T-helper 17 cell (primary cell): ENCODE measurements at places on chromosomes 4 and X.

DNA sequence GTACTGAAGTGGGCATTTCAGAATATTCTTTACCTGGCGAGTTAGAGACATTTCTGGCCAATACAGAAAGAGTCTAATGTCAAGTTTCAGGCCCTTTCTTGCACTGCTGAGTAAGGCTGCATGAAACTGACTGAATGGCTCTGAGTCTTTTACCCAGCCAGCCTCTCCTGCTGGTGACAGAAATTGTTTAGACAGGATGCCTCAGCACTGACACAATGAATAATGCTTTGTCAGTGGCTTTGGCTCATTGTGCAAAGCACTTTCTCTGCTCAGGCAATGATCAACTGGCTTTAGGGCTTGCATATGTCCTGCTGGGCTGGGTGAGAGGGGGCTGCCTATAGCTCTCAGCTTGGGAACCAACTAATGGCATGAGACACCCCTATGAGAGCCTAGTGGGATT lies 45.5 kb downstream of the CLNK start:
- no peak overlapping the region for H3K27ac ChIP-seq
- no peaks in the 10 kb centered on the region for H3K36me3 ChIP-seq
- no peak for DNase-seq
- no peak overlapping the region for H3K4me3 ChIP-seq
- peaks cover 4% of the 10 kb centered on the region for H3K27me3 ChIP-seq
- H3K4me1 ChIP-seq = no peaks in the 10 kb centered on the region

DNA sequence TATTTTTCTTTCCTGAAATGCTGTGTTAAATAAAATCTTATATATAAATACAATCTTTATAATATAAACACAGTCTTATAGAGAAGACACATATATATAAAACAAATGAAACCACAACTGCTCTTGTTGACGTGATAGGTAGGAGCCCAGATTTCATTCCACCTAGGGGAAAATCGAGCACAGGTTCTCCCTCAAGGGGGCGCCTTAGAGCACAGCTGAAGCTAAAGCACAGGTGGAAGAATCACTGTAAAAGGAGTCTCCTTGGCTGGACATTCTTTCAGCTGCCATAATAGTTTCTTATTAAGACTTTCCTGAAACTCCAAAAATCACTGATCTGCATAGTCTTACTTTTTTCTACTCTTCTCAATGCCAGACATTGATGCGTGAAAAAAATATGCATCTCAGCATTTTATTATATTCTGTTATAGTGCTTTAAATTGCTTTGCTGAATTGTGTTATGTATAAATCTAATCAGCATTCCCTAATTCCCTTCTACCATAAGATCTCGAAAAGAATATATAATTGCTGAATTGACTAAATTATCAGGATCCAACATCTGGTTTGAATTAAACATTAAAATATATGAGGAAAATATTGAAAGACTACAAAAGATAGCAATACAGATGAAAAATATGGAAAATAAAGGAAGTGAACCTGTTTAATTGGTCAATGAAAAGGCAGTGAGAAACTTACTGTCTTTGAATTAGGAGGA lies 25.5 kb upstream of the RXFP1 start:
- no peak overlapping the region for H3K4me3 ChIP-seq
- no peak for DNase-seq
- H3K4me1 ChIP-seq = no peaks in the 10 kb centered on the region
- peaks cover 7% of the 10 kb centered on the region for H3K27me3 ChIP-seq

GRCh38 chr4:182560358-182560757 lies 317.2 kb downstream of the TENM3 start:
- no peaks in the 10 kb centered on the region for H3K4me1 ChIP-seq
- no peaks in the 10 kb centered on the region for H3K36me3 ChIP-seq
- no peak for DNase-seq
- H3K27me3 ChIP-seq = peaks cover 43% of the 10 kb centered on the region
- H3K27ac ChIP-seq = no peak overlapping the region

DNA sequence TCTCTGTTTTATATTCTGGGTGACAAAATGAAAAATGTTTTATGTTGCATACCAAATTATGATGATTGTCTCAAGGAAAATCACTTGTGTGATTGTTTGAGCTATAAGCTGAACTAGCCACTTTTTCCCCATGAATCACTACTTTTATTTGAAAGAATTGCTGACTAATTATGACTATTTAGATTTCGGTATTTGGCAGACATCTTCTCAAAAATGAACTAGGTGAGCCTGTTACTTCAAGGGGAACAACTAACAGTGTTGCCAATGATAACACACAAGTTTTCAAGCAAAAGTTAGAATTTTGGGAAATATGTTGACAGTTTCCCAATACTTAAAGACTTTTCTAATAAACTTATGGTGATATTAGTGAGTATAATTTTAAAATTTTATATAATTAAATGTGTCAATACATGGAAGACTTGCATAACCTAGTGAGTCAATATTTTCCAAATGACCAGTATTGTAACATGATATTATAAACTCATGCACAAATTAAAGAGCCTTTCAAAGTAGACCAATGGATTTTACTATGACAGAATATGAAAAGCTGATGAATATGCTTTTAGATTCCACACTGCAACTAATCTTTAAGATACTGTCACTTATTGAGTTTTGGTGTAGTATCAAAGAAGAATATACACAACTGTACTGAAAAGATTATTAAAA lies 187.7 kb upstream of the GATB start:
- no peaks in the 10 kb centered on the region for H3K36me3 ChIP-seq
- peaks cover 9% of the 10 kb centered on the region for H3K4me1 ChIP-seq
- no peak overlapping the region for H3K4me3 ChIP-seq

DNA sequence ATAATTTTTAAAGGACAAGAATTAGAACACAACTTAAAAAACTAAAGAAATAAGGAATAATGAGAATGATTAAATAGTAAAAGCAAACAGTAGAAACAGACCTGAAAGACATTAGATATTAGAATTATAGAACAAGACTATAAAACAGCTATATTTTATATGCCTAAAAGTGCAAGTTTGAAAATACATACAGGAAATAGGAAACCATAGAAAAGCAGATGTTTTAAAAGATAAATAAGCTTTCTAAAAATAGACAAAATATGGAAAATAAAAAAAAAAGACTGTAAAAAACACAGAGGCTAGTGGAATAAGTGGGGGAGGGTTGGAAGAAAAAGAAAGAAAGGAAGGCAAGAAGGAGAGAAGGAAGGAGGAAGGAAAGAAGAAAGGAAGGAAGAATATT lies 407.3 kb downstream of the IDS start:
- DNase-seq = no peak
- H3K4me1 ChIP-seq = no peaks in the 10 kb centered on the region
- no peaks in the 10 kb centered on the region for H3K36me3 ChIP-seq
- no peak overlapping the region for H3K27ac ChIP-seq
- no peaks in the 10 kb centered on the region for H3K27me3 ChIP-seq

- H3K4me1 ChIP-seq = no peaks in the 10 kb centered on the region
- no peaks in the 10 kb centered on the region for H3K36me3 ChIP-seq
- no peak for DNase-seq
Observed at GRCh38 chr4:116244771-116245170, 840.6 kb downstream of the TRAM1L1 start.

- H3K4me1 ChIP-seq = no peaks in the 10 kb centered on the region
- DNase-seq = no peak
- H3K27ac ChIP-seq = no peak overlapping the region
- no peaks in the 10 kb centered on the region for H3K36me3 ChIP-seq
Observed at GRCh38 chr4:167544391-167544790, 310.1 kb upstream of the SPOCK3 start.

DNA sequence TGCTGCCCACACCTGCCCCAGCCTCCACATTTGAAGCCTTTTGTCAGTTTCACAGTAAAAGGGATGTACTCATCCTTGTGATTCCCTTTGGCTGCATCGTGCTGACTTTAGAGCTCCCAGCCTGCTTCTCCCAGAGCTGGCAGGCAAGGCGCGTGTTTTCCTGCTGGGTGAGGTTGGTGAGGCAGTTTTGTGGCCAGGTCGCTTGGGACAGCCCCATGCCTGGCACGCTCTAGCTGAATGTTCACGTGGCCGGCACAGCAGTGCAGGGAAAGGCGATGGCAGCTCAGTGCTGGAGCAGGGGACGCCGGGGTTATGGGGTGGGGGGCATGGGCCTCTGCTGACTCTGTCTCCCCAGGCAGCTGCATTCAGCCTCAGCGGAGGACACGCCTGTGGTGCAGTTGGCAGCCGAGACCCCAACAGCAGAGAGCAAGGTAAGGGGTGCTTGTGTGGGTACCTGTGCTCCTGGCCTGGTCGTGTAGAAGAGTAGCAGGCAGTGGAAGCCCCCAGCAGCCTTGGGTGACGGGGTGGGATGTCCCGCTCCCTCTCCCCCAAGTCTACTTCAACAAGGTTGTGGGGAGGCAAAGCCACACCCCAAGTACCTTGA lies 9.3 kb downstream of the TACC3 start:
- H3K27ac ChIP-seq = no peak overlapping the region
- H3K4me3 ChIP-seq = no peak overlapping the region
- H3K36me3 ChIP-seq = peaks cover 4% of the 10 kb centered on the region
- peaks cover 23% of the 10 kb centered on the region for H3K4me1 ChIP-seq
- H3K27me3 ChIP-seq = no peaks in the 10 kb centered on the region

DNA sequence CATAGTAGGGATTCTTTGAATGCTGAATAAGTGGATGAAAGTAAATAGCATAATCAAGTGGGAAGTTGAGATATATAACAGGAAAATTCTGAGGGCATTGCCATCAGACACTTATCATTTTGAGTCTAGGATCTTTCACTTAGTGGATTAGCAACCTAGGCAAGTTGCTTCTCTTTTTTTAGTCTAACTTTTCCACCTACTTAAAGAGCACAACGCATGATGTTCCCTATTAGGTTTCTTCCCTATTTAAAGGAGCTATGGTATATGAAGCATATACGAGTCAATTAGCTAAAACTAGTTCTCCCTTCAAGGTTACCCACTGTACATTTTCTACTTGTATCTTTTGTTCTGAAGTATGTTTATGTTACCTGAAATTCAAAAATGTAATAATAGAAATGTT lies 67.1 kb upstream of the HS3ST1 start:
- no peak for DNase-seq
- H3K36me3 ChIP-seq = peaks cover 2% of the 10 kb centered on the region
- H3K27ac ChIP-seq = no peak overlapping the region
- H3K4me1 ChIP-seq = peaks cover 2% of the 10 kb centered on the region
- H3K27me3 ChIP-seq = no peaks in the 10 kb centered on the region

DNA sequence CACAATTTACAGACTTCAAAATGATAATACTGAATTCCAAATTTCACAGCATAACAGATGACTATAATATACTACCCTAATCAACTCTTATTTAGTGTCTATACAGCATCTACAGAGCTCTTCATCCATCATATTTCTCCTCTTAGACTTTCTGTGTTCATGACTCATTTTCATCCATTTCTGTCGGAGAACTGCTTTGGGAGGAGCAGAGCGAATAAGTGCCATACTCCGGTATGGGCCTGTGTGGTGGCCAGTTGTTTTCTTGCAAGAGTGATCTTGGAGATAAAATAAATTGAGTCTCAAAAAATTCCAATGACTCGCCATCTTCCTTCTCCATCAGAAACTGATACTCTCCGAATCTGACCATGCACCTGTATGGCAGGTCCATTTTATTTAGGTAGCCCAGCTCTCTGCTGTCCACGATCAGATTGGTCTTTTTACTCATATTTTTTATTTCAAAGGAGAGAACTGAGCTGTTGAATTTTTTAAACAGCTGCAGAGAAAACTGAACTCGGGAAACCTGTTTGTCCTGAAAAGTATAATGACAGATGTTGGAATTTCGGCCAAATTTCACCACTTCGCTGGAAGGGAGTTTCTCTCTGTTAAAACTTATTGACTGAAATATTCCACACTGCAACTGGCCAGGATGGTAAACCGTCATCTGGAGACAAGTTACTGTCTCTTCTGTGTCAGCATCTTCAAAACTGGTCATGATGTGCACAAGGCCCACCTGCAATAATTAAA lies 7.8 kb downstream of the TIFA start:
- H3K36me3 ChIP-seq = peaks cover 2% of the 10 kb centered on the region
- peaks cover 51% of the 10 kb centered on the region for H3K4me1 ChIP-seq
- H3K27me3 ChIP-seq = no peaks in the 10 kb centered on the region
- H3K4me3 ChIP-seq = peak overlapping the region; percentile 41
- peak overlapping the region; percentile 99 for H3K27ac ChIP-seq
- no peak for DNase-seq

DNA sequence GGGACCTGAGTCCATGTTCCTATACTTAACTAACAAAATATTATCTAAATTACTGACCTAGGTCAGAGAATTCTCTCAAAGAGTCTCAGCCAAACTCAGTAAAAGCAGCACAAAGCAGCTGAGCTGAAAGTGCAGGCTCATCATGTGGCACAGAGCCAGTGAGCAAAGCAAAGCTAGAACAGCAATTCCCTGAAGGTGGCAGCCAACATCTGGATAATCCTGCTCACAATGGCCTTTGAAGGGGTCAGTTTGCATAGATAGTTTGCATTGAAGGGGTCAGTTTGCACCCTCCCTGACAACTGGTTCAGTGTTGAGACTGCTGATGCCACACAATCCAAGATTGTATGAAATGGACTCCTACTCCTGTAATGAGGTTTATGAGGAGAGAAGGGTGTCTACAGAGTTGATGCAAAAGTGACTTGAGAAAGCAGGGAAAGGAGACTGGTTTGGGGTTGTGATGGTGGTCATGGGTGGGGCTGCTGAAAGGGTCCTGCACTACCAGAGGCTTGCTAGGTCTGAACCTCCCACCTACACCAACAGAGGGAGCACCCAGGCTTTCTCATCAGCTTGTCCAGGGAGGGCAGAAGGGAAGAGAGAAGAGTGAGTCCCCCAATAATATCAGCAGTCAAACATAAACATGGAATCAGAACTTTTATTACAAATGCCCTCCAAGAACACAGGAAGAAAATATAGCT lies 39.7 kb downstream of the TRIM61 start:
- H3K27me3 ChIP-seq = peaks cover 53% of the 10 kb centered on the region
- peaks cover 3% of the 10 kb centered on the region for H3K36me3 ChIP-seq
- no peaks in the 10 kb centered on the region for H3K4me1 ChIP-seq
- H3K27ac ChIP-seq = no peak overlapping the region

- no peaks in the 10 kb centered on the region for H3K36me3 ChIP-seq
- no peaks in the 10 kb centered on the region for H3K4me1 ChIP-seq
- no peak overlapping the region for H3K27ac ChIP-seq
- H3K4me3 ChIP-seq = no peak overlapping the region
- H3K27me3 ChIP-seq = no peaks in the 10 kb centered on the region
- DNase-seq = no peak
Observed at GRCh38 chr4:184373886-184374405, 100.4 kb downstream of the IRF2 start.

DNA sequence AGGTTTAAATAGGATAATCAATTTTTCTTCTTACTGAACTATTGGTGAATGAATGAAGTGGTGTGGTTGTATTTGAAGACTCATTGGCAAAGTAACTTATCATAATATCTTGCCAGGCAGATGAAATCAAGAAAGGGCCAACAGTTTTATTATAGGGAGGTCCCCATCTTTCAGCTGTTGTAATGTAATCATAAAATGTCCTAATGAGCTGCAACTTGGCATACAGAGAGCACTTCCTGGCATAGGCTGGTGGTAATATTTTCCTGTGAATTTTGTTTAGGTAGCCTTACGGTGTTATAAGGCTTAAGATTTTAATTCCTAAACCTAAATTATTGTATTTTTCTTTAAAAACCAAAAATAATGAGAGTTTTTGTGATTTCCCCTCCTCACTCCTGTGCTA lies 17.5 kb downstream of the FHIP1A start:
- no peak overlapping the region for H3K4me3 ChIP-seq
- no peak for DNase-seq
- no peak overlapping the region for H3K27ac ChIP-seq
- H3K27me3 ChIP-seq = peaks cover 33% of the 10 kb centered on the region
- H3K36me3 ChIP-seq = peaks cover 2% of the 10 kb centered on the region

- no peaks in the 10 kb centered on the region for H3K36me3 ChIP-seq
- H3K27me3 ChIP-seq = peaks cover 27% of the 10 kb centered on the region
- no peak overlapping the region for H3K4me3 ChIP-seq
- H3K27ac ChIP-seq = no peak overlapping the region
- DNase-seq = no peak
Observed at GRCh38 chr4:138688408-138689085, 327.0 kb upstream of the NOCT start.

GRCh38 chr4:156888762-156889161 lies 82.8 kb downstream of the PDGFC start:
- no peak overlapping the region for H3K4me3 ChIP-seq
- no peak overlapping the region for H3K27ac ChIP-seq
- no peaks in the 10 kb centered on the region for H3K36me3 ChIP-seq
